Calu3 (cell line): ENCODE measurements at places on chromosomes 6 and 20. TPM values are rescaled to one million over a fixed set of nuclear protein-coding genes. Genes with fewer than 3 reads are reported as not detected.

GRCh38 chr6:32108727-32109113 lies 418 bp downstream of the TNXB start:
- no peak for DNase-seq

DNA sequence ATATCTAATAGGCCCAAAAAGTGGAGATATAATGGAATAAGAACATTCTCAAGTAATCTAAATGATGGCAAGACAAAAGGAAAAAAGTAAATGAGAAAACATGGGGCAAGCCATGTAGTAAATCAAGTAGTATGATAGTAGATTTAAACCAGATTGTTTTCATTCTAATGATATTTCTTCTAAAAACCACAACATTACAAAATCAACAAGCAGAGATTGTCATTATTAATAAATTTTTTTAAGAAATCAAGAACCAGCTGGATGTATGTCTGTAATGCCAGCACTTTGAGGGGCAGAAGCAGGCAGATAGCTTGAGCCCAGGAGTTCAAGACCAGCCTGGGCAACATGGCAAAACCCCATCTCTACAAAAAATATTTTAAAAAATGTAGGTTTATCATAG lies 155.0 kb downstream of the RNGTT start:
- no peak for DNase-seq

CST3 gene
- 95.7 and 107 TPM in 2 replicates for total RNA-seq

- DNase-seq = no peak
Observed at GRCh38 chr20:44527716-44528199, 5.9 kb upstream of the SERINC3 start.

DNA sequence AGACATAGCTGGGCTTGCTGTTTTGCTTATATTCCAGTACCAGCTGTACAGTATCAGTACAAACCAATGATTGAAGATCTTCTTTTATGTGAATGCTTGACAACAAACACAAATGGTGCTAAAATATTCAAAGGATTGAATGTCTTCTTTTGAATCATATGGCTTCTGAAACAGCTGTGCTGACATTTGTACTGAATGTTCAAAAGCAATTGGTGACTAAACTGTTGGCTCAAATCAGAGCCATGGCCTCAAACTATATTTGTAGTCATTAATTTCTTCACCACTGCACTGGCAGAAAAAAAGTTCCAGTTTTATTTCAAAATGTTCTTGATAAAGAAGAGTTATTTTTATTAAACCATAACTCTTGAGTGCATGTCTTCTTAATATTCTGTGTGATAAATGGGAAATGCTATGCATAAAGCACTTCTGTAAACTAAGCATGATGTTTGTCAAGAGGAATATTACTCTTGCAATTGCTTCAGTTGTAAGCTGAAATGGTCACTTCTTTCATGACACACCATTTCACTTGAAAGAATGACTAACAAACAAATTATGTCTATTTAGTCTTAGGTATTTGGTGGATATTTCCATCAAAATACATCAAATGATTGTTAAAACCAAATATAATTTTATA lies 45.9 kb upstream of the CENPW start:
- no peak for DNase-seq

DNA sequence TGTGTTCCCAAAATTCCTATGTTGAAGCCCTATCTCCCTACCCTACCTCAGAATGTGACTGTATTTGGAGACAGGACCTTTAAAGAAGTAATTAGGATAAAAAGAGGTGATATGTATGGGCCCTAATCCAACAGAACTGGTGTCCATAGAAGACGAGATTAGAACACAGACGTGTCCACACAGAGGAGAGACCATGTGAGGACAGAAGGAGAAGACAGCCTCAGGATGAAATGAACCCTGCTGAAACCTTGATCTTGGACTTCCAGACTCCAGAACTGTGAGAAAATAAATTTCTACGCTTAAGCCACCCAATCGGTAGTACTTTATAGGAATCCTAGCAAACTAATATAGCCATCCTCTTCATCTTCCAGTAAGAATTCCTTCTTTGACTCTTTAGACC lies 35.7 kb downstream of the TRAF3IP2 start:
- no peak for DNase-seq

DNA sequence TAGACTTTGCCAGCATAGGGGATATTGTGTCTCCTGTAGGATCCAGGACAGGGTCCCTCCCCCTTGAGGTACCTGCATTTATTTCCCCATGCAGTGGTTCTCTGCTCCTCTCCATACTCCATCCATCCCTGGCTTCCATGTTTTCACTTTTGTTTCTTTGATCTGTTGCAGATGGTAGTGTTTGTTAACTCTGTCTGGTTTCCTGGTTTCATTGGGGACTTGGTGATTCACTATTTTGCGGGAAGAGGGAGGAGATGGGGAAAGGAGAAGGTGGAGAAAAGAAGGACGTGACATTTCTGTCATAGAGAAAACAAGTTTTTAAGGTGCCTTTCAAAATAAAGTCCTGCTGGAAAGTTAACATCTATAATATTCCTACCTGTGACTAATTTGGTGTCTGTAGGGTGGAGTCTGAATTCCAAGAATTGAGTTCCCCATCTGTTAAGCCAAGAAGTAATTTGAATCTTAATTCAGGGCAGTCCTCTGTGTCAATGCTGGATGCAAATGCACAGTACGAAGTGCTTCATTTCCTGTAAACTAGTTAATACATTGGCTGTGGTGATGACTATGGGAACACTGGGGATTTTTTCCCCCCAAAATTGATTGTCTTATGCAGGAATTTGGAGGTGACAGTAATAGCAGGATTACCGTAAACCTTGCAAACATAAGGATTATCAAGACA lies 6.9 kb upstream of the RNF144B start:
- no peak for DNase-seq

- no peak for DNase-seq
Observed at GRCh38 chr6:152250127-152250526, 387.0 kb downstream of the SYNE1 start.

DNA sequence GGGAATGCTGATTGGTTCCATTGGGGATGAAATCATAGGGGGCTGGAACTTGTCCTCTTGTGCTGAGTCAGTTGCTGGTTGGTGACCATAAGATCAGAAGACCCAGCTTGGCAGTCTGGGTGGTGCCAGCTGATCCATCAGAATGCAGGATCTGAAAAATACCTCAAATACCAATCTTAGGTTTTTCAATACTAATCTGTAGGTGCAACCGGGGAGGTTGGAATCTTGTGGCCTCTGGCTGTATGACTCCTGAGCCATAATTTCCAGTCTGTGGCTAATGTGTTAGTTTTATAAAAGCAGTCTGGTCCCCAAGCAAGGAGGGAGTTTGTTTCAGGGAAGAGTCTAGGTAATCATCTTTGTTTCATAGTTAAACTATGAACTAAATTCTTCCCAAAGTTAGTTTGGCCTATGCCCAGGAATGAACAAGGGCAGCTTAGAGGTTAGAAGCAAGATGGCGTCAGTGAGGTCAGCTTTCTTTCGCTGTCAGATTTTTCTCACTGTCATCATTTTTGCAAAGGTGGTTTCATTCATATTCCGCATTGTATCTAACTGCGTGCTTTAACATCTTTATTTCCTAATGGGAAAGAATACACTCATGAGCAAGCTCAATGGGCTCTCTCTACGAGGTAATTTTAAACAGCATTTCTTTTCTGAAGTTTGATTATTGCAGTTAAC lies 2.0 kb downstream of the ARMH2 start:
- no peak for DNase-seq

DNA sequence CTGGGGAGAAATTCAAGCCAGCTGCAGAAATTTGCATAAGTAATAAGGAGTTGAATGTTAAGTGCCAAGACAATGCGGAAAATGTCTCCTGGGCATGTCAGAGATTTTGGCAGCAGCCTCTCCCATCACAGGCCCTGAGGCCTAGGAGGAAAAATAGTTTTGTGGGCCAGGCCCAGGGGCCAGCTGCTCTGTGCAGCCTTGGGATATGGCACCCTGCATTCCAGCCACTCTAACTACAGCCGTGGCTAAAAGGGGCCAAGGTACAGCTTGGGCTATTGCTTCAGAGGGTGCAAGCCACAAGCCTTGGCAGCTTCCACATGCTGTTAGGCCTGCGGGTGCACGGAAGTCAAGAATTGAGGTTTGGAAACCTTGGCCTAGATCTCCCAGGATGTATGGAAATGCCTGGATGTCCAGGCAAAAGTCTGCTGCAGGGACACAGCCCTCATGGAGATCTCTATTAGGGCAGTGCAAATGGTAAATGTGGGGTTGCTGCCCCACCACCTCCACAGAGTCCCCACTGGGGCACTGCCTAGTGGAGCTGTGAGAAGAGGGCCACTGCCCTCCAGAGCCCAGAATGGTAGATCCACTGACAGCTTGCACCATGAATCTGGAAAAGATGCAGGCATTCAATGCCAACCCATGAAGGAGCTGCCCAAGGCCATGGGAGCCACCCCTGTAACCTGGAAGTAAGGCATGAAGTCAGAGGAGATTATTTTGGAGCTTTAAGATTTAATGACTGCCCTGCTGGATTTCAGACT lies 126.5 kb downstream of the DTNBP1 start:
- DNase-seq = no peak

GRCh38 chr6:91480402-91480801 lies 893.5 kb upstream of the MAP3K7 start:
- no peak for DNase-seq
